ENCODE measurements at places on chromosomes 16 and 17. TPM values are rescaled to one million over a fixed set of nuclear protein-coding genes. Genes with fewer than 3 reads are reported as not detected.

Gene TEX19
- 1.8 TPM for total RNA-seq

Gene PRSS22
- total RNA-seq, result not detected

Gene DCXR
- total RNA-seq, result 132 TPM

Gene ELMO3
- total RNA-seq, result 7.6 TPM

Gene FOXF1
- not detected for total RNA-seq

Gene KRTAP2-3
- total RNA-seq, result not detected

Gene ANKS4B
- not detected for total RNA-seq

Gene KRT12
- total RNA-seq, result not detected

Gene KIFC3
- total RNA-seq, result not detected

Gene KRTAP4-1
- not detected for total RNA-seq

Gene TP53TG3F
- not detected for total RNA-seq

Gene NLRP1
- total RNA-seq, result 24.6 TPM

Gene ALOXE3
- not detected for total RNA-seq

Gene KRT222
- not detected for total RNA-seq

Gene KRTAP17-1
- total RNA-seq, result not detected

Gene MT4
- total RNA-seq, result not detected

Gene GINS2
- total RNA-seq, result 142 TPM

All from OCI-LY7 (cell line).